Lower lobe of right lung (tissue), 2 donors: ENCODE measurements at places on chromosomes 7 and 10.

DNA sequence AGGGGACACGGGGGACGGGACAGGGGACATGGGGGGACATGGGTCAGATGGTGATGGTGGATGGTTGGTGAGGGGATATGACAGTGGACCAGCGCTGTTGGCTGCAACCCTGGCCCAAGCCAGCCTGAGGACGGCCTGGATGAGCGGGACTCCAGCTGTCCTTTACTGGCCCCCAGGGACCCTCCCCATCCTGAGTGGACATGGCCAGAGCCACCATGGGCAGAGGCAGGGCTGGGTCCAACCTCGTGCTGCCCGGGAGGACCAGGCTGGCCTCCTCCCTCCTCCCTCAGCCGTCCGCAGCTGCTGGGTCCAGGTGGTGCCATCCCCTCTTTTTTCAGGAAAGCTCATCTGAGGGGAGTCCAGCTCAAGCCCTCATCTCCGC is 30.4 kb downstream of the GET4 start:
- no peak for DNase-seq

- no peak for DNase-seq
Measured at GRCh38 chr7:71486856-71487628, 355.1 kb downstream of the GALNT17 start.

DNA sequence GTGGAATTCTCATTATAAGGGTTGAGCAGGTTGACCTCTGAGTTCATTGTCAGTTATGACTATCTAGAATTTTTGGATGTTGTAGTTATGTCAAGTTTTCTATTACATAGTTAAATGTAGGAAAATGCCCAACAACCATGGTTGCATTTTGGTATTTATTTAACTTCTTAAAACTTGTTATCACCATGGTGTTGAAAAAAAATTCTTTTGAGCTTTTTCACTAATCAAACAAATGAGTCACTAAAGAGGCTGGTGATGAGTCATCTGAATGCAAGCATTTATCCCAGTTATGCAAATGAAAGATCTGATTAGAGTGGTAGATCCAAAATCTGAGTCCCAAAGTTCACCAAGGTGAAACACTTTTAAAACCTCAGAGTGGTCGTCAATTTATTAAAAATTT is 624.7 kb upstream of the IGFBP3 start:
- DNase-seq = no peak

GRCh38 chr10:21399392-21400035 is 126.0 kb downstream of the SKIDA1 start:
- DNase-seq = no peak

GRCh38 chr10:61643316-61643751 is 19.4 kb upstream of the CABCOCO1 start:
- no peak for DNase-seq

DNA sequence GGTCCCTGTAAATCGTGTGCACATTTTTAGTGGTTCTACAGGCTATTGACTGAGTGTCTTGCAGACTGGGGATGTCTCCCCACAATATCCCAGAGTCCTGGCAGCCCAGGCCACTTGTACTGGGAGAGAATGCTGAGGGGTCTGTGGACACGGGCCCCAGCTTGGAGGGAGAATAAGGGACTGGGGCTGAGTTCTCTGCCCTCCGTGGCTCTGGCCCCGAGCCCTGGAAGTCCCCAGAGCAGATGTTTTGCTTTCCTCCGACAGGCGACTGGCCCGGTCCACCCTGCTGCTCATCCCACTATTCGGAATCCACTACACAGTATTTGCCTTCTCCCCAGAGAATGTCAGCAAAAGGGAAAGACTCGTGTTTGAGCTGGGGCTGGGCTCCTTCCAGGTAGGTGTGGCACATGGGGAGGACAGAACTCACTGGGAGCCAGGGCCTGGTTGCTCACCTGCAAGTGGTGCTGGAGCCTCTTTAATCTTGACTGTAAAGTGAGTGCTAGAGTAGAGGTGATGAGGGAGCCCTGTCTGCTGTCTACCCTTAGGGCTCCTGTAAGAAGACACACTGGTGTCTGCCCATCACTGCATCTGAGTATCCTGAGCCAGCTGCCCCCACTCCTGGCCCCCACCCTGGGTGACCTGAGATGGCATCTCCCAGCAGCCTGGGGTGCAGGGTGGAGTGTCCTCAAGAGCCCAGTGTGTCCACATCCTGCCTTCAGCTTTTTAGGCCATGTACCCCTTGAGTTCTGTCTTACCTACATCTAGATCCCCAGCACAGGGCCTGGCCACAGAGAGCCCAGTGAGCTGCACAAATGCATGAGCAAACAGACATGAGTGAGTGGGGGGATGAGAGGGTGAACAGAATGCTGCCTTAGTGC is 51.1 kb downstream of the ADCYAP1R1 start:
- DNase-seq = no peak

DNA sequence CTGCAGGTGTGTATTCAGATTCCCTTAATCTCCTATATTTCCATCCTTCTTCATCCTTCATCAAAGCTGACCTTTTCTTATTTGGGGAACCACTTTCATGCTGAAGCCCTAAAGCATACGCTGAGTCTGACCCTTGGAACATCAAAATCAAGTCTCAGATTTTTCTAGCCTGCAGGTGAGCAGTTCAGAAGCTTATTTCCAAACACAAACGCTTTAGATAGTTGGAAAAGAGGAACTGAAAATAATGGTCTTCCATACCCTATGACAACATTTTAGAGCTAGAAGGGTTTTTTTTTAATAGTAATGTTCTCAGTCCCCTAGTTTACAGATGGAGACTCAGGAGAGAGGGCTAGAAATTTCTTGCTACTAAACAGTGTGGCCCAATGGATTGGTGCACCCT is 1.6 kb upstream of the AGK start:
- DNase-seq = no peak

DNA sequence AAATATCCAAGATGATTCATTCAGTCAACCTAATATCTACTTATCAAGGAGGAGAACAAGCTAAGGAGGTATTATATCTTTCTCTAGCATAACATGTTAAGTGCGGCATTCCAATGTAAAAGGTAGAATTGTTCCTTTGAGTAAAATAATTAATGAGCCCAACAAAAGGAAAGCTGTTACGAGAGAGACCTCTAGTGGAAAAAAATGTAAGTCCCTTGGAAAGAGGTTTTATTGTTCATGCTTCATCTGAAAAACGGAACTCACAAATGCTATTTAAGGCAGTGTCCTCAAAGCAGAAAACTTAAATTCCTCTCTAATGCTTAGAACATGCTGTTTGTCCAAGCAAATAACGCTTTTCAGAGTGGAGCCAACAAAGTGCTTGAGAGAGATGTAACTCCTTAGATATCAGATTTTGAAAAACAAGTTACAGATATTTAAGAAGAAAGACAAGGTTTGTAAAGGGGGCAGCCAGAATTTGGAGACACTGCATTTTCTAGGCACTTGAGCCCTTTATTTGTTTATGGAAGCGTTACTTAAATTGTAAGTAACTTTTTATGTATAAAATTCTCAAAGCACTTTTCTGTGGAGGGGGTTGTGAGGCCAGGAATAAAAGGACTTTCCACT is 119.9 kb downstream of the TFEC start:
- no peak for DNase-seq

- DNase-seq = no peak
Measured at GRCh38 chr10:127570036-127570435, 20.9 kb downstream of the NPS start.

DNA sequence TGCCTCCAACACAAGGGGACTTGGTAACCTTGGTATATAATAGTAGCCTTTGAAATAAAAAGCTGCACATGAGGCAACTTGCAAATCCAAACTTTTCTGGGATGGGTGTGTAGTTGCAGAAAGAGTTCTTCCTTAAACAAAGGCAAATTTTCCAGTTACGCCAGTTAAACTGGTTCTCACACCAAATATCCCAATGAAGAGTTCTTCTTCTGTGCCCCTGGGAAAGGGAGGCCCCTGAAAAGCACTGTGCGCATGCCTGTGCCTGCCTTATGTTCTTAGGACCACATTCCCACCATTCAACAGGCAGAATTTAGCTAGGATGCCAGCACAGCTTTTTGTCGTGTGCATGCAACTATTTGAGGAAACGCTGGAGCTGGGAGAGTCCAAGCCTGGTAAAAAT is 164.8 kb upstream of the SLC25A13 start:
- DNase-seq = no peak

DNA sequence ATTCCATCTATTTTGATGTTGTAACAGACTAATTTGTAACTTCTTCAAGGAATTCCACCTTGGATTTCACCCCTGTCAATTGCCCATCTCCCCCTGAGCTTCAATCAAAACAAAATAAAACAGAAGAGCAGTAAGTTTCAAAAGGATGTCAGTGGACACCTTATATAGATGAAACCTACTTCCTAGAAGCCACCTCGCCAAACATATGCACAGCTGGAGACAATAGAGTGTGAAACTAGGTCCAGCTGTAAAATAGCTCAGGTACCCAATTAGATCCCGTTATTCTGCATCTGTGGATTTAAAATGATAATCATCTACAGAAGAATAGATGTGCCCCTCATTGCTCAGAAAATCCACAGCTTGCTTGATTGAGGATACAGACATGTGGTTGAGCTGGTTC is 598.6 kb downstream of the SH2D4B start:
- DNase-seq = no peak

DNA sequence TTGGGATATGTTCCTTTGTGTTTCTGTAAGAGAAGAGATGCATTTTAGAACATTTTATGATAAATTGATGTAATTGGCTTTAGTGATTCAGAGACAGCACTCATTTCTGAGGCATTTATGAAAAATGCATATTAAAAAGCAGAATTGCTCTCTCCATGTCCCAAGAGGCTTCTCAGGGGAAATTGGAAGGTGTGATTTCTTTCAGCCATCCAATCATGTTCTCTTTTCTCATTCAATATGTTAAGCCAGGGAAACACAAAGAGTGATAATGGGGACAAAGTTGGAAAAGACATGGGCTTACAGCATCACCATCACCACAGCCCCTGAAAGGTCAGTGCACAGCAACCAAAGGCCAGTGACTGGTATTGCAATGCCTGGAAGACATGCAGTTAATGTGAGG is 129.9 kb upstream of the COL1A2 start:
- no peak for DNase-seq

GRCh38 chr10:129949411-129949810 is 14.7 kb downstream of the EBF3 start:
- no peak for DNase-seq

DNA sequence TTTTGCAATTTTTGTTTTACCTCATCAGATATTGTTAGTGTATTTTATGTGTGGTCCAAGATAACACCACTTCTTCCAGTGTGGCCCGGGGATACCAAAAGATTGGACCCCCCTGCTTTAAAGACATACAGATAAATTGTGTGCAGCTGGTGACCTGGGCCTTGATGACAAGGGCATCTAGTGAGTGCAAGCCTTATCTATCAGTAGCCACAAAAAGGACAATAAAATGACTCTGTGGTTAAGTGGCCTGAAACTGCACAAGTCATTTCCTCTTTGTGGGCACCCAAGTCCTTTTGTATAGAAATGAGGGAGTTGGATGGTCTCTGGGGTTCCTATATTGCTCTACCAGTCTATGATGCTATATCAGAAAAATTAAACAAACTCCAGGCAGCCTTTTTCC is 98.1 kb downstream of the PARD3 start:
- DNase-seq = no peak

- DNase-seq = no peak
Measured at GRCh38 chr10:60209874-60210570, 179.7 kb downstream of the ANK3 start.

DNA sequence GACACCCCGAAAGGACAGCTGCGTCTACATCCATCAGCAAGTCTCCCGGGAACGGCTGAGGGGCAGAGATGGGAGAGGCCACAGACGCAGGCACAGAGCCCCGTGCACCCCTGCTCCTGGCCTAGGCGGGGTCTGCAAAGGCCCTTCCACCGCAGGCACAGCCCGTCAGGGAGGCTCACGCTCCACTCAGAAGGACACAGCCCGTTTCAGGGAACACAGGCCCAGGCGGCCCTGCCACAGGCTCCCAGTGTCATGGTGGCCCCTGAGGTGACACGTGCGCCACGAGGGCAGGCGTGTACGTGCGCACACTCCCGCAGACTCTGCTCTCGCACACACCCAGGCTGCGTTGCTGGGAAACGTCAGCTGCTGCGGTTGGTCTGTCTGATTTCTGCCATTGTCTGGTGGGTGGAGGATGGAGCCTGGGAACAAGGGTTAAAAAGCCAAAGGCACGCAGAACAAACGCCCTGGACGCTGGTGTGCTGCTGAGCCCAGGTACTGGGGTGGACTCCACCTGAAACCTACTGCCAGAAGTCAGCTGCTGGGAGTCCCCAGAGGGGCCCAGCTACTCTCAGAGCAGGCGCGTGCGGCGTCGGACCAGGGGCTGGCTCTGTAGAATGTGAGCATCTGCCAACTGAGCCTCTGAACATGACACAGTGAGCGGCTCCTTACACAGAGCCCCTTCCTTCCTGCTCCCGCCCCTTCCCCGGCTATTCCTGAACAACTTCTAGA is 13.1 kb downstream of the GPER1 start:
- no peak for DNase-seq

DNA sequence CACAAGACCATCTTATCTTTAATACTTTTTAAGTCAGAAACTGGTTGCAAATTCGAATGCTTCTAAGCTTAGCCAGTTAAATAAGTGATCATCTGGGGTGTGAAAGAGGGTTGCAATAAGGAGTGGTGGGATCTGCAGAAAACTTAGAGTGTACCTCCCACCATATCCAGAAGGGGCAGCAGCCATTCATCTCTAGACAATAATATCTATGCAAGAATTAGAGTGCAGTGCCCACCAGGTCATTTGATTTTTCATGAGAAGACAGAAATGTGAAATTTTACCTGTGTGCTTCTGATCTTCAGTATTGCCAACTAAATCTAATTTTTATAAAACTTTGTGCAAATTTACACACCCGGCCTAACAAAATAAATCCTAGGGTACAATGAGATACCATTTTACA is 127.2 kb upstream of the SP4 start:
- DNase-seq = no peak

DNA sequence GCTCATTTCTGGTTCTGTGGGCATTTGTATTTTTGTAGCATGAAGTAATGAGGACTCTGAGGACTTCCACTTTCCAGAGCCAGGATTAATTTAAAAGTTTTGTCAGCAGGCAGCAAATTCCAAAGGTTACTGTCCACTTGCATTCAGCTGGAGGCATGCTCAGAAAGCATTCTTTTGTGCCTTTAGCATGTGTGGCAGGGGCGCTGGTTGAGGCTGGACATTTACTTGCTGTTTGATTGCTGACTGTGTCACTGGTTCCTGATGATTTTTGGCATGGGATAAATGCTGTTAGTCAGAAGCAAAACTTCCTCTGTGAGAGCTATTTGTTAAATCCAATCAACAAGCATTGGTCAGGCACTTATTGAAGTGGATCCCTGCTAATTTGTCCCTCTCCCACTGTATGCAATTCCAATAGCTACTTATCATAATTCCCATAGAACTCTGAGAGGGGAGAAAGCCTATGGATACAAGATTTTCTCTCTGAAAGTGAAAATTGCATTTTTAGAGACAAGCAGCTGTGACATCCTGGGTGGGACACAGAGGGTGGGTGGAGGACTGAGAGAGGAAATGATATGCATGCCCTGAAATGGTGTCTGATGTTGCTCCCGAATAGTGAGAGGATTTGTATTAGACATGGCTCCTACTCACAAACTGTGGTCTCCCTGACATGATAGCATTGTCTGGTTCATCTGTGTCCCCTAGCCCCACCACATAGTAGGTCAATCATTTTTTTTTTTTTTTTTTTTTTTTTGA is 161.2 kb upstream of the WDR11 start:
- DNase-seq = no peak

- no peak for DNase-seq
Measured at GRCh38 chr7:28500138-28500537, 87.8 kb downstream of the CREB5 start.
